ENCODE measurements at places on chromosomes 6 and 20. TPM values are rescaled to one million over a fixed set of nuclear protein-coding genes. Genes with fewer than 3 reads are reported as not detected.

DNA sequence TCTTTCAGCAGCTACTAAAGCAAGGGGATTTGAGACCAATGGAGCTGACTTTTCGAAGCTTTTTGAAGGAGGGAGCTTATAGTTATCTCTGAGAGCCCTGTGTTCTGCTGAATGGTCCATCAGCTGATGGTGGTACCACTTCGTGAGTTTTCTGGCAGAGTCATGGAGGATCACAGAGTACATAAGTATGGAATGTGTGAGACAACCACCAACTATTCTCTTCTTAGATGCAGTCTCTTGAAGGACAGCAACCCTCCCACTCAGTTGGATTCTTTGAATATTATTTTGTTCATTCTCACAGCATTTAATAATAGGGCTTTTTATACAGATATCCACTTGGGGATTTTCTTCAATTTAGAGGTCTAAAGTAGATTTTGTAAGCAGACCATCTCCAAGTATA lies 75.3 kb downstream of the ELOVL2 start:
- DNase-seq, result no peak

DNA sequence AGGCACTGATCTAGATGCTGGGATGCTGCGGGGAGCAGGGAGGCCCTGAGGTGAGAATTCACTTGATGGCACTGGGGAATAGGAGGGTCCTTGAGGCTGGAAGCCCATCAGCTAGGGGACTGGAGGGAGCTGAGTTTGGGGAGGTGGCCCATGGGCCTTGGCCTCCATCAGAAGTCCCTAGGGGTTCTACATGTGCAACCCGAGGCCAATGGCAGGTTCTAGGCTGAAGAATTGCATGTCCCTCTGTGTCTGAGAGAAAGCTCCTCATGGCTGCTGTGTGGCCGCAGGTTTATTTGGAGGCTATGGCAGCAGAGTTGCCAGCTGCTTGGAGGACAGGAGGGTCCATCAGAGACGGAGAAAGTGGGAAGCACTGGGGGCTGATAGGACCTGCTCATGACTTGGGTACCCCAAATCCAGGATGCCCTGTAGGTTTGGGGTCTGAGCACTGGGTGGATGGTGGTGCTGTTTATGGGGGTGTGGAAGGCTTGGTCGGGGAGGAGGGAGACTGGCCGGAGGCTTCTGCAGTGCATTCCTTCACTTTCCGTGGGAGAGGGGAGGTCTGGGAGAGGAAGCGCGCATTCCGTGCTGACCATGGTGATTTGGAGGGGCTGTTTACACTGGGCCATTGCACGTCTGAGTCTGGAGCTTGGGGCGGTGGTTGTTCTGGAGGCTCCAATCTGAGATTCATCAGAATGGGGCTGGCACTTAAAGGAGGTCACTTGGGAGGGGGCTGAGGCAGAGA lies 24.8 kb upstream of the PHACTR3 start:
- no peak for DNase-seq

- DNase-seq, result no peak
Measured at GRCh38 chr20:17473659-17474058, 57.5 kb downstream of the BFSP1 start.

GRCh38 chr6:85449388-85449817 lies 480 bp upstream of the NT5E start:
- peak; percentile 18 for DNase-seq

ENPP1 gene
- polyA plus RNA-seq, result 25.9 TPM

- no peak for DNase-seq
Measured at GRCh38 chr6:28841290-28841689, 82.5 kb downstream of the TRIM27 start.

- DNase-seq, result no peak
Measured at GRCh38 chr6:170436209-170436809, 116.8 kb downstream of the PSMB1 start.

Data from left kidney (tissue), 8 donors.